ENCODE measurements at places on chromosomes 13 and 19. TPM values are rescaled to one million over a fixed set of nuclear protein-coding genes. Genes with fewer than 3 reads are reported as not detected.
A peak's percentile ranks its signal among the peaks of the same experiment; 100 is the strongest.

GRCh38 chr13:41085961-41086585 lies 24.8 kb downstream of the WBP4 start:
- no peak for DNase-seq

DNA sequence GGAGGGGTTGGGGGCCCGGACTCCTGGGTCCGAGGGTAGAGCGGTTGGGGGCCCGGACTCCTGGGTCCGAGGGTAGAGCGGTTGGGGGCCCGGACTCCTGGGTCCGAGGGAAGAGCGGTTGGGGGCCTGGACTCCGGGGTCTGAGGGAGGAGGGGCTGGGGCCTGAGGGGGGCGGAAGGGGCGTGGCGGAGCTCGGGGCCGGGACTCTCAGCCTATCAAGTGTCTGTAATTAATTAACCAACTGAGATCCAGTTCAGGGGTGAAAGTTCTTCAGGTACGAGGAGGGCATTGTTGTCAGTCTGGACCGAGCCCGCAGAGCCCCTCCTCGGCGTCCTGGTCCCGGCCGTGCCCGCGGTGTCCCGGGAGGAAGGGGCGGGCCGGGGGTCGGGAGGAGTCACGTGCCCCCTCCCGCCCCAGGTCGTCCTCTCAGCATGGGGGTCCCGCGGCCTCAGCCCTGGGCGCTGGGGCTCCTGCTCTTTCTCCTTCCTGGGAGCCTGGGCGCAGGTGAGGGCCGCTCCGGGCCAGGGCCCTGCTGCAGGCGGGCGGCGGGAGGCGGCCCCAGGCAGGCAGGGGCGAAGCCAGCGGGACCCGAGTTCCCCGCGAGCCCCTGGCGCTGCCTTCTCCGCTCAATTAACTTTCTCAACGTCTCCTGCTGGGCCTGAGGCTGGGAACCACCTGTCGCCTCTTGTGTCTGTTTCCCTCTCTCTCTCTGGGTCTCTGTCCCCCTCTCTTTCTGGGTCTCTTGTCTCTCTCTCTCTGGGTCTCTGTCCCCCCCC lies 697 bp downstream of the FCGRT start:
- no peak for DNase-seq

- DNase-seq, result no peak
Measured at GRCh38 chr19:1931445-1931844, 9.5 kb upstream of the CSNK1G2 start.

DNA sequence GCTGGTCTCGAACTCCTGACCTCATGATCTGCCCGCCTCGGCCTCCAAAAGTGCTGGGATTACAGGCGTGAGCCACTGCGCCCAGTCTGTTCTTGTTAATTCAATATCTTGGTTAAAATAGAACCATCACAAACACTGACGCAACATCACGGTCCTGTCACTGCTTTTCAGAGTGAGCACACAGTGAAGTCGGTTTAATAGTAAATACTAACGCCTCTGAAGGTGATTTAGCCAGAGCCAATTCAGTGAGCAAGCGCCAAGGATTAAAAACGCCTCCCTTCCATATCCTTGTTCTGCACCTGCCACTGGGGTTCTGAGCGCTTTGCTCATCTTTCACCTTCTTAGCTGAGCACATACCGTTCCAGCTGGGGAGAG lies 30.3 kb downstream of the LAMP1 start:
- no peak for DNase-seq

GRCh38 chr13:29402166-29402636 lies 193.3 kb downstream of the SLC7A1 start:
- DNase-seq, result no peak

- no peak for DNase-seq
Measured at GRCh38 chr19:55457683-55458457, 3.6 kb downstream of the ISOC2 start.

GRCh38 chr13:49220856-49221589 lies 885 bp downstream of the MLNR start:
- no peak for DNase-seq

DNA sequence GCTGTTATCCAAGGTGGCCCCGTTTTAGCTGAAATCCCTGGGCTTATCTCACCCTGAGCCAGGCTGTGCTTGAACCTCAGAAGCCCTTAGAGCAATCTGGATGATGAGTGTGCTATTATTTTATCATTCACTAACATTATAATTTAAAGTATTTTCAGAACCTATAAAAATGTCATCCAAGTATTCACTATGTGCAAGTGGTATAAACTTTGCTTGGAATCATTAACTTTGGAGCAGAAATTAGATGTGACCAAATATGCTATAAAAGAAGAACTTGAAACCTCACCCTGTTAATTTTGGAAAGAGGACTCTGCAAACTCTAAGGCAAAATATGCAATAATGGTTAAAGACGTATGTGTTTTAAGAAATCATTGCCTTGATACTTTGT lies 147.5 kb downstream of the USP12 start:
- peak; percentile 26 for DNase-seq

GRCh38 chr19:18978616-18979015 lies 37.6 kb upstream of the HOMER3 start:
- DNase-seq, result no peak

- DNase-seq, result no peak
Measured at GRCh38 chr13:110944121-110944967, 29.5 kb upstream of the ANKRD10 start.

DNA sequence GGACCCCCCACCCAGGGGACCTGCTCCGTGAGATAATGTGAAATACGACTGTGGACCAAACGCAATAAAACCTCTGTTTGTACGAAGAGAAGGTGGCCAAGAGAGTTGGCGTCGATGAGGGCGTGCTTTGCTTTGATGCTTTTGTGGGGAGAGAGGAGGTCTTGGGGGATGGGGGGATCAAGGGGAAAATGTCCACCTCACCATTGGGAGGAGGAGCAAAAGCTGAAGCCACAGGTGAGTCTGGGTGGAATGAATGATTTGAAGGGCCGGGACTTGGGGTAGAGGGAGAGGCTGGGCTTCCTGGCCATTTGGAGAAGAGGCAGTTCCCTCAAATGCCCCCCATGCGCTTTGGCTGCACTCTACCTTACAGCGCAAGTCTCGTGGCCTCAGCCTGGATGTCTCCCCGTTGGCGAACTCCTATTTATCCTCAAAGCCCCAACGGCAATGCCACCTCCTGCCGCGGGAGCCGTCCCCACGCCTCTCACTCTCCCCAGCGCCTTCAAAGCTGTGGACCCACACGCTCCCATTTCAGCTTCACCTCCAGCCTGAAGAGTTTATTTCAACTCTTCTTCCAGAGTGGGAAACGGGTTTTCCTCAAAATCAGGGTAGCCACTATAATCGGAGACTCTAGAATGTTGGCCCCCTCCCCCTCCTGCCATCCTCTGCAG lies 795 bp upstream of the ABCA7 start:
- DNase-seq, result no peak

- DNase-seq, result no peak
Measured at GRCh38 chr13:80224468-80224867, 116.5 kb downstream of the SPRY2 start.

- DNase-seq, result no peak
Measured at GRCh38 chr13:114148521-114148855, 16.1 kb upstream of the RASA3 start.

- DNase-seq, result no peak
Measured at GRCh38 chr13:98543378-98544103, 33.4 kb downstream of the STK24 start.

DNA sequence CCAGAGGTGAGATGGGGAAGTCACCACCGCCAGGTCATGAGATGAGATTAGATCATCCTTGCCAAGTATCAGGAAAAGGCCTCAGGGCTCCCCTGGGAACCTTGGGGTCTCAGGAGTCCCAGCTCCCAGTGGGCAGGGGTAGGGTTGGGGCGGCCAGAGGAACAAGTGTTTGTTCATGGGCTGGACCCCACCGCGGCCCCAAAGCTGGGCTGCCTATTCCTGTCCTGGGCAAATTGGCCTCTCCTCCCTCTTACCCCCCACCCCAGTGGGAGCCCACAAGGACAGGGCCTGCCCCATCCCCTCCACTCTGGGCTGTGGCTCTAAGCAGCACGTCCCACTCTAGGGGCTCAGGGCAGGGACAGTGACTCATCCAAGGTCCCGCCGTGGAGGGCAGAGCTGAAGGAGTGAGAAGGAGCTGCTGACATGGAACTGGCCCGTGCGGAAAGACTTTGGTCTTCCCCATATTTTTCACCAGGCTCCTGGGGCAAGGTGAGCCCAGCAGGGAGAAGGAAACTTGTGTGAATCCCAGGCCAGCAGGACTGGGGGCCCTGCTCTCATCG lies 4.0 kb upstream of the HCN2 start:
- DNase-seq, result no peak

- no peak for DNase-seq
Measured at GRCh38 chr19:43777163-43777695, 3.5 kb downstream of the KCNN4 start.

- no peak for DNase-seq
Measured at GRCh38 chr13:111267205-111267604, 53.2 kb upstream of the TEX29 start.

DNA sequence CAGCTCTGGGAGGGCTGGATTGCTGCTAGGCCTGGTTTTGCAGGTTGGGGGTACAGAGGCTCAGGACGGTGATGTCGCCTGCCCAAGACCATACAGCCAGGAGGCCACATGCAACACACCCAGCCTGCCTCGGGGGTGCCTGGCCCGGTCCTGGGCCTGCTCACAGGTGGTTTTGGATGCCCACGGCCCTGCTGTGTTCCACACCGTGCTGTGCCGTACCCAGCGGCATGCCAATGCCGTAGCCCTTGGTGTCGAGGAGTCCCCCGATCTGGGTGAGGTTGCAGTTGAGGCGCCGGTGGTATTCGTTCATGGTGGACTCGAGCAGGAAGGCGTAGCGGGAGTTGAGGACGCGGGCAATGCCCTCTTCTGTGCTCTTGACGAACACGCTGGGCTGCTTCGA lies 11.5 kb upstream of the ATP1A3 start:
- no peak for DNase-seq

- DNase-seq, result no peak
Measured at GRCh38 chr19:14369399-14370168, 11.7 kb upstream of the ADGRE5 start.

DNA sequence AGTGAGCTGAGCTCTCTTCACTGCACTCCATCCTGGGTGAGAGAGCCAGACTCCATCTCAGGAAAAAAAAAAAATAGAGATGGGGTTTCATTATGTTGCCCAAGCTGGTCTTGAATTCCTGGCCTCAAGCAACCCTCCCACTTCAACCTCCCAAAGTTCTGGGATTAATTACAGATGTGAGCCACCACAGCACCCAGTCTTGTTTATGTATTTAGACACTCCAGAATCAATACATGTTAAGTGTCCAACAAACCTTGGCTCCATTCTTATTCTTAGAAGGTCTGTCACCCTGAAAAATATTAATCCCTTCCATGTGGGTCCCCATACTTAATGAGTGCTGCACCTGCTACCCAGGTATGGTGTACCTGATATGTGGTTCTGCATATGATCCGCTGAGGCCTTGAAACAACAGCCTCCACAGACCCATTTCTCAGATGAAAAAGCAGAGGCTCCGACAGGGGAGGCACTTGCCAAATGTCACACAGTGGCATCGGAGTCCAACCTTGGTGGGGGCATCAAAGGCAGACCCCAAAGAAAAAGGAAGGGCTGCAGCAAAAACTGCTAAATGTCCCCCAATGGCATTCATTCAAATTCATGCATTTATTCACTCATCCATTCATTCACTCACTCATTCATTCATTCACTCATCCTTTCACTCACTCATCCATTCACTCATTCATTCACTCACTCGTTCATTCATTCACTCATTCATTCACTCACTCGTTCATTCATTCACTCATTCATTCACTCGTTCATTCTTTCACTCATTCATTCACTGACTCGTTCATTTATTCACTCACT lies 16.7 kb downstream of the TICAM1 start:
- no peak for DNase-seq

DNA sequence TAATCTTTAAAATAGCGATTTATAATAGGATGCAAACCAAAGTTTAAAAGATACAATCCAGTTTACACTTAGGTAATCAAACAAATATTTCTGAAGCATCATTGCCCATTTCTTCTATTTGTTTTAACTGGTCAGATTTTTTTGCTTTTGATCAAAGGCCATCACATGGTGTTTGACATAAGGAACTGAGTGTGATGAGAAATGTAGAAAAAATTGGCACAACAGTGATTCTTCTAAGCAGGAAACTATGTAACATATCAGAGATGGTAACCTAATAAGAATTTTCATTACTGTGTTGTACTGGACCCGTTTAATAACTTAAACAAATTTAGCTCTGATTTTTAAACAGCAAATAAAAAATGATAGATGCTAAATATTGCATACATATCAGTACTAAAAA lies 644.7 kb upstream of the KLF12 start:
- DNase-seq, result no peak

DNA sequence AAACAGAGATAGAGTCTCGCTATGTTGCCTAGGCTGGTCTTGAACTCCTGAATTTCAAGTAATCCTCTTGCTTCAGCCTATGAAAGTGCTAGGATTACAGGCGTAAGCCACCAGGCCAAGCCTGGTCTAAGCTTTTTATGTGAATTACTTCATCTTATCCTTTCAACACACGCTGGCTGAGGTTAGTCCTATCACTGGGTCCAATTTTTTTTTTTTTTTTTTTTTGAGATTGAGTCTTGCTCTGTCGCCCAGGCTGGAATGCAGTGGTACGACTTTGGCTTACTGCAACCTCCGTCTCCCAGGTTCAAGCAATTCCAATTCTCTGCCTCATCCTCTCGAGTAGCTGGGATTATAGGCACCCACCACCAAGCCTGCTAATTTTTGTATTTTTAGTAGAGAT lies 10.4 kb downstream of the MYO1F start:
- no peak for DNase-seq

- no peak for DNase-seq
Measured at GRCh38 chr19:37763488-37763887, 15.9 kb downstream of the ZNF573 start.

DNA sequence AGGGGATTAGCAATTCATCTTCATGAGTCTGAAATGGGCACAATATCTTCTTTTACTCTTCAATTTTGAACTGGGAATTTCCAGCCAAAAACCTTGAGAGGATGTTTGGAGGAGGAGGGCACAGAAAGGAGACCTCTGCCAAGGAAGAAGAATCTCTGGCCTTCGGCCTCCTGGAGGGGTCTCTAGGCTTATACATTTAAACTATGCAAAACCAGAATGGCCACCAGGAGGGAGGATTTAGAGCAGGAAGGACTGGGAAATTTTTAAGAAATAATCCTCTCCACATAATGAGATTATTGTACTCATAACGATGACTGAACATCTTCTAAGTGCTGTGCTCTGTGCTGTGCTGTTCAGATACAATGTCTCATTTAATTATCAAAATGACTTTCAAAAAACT lies 325.9 kb downstream of the NDFIP2 start:
- no peak for DNase-seq

GRCh38 chr19:44182145-44182544 lies 17.2 kb downstream of the ZNF226 start:
- no peak for DNase-seq

- DNase-seq, result peak; percentile 17
Measured at GRCh38 chr13:111664696-111665095, 344.3 kb downstream of the TEX29 start.

IZUMO4 gene
- total RNA-seq, result 5.9 TPM

FPR2 gene
- total RNA-seq, result 0.89 TPM

CBY2 gene
- not detected for total RNA-seq

C19orf67 gene
- total RNA-seq, result not detected

GPC5 gene
- 0.39 TPM for total RNA-seq

PRR22 gene
- 7.3 TPM for total RNA-seq

LRRC63 gene
- total RNA-seq, result 0.83 TPM

MIR17HG gene
- 4.2 TPM for total RNA-seq

MEIOSIN gene
- not detected for total RNA-seq

NXNL1 gene
- not detected for total RNA-seq

FGF9 gene
- total RNA-seq, result 1.5 TPM

SOX1 gene
- not detected for total RNA-seq

PSG7 gene
- total RNA-seq, result not detected

ZNF829 gene
- 4.2 TPM for total RNA-seq

PPM1N gene
- total RNA-seq, result 1.4 TPM

ZIK1 gene
- total RNA-seq, result 8.1 TPM

PCSK4 gene
- total RNA-seq, result 4.5 TPM

ZNF99 gene
- total RNA-seq, result 0.34 TPM

GPR183 gene
- 5.4 TPM for total RNA-seq

RDH8 gene
- total RNA-seq, result not detected

Measured in ureter (tissue), 1 donor.